DMS53 (cell line): ENCODE measurements at places on chromosomes 5 and 9.

DNA sequence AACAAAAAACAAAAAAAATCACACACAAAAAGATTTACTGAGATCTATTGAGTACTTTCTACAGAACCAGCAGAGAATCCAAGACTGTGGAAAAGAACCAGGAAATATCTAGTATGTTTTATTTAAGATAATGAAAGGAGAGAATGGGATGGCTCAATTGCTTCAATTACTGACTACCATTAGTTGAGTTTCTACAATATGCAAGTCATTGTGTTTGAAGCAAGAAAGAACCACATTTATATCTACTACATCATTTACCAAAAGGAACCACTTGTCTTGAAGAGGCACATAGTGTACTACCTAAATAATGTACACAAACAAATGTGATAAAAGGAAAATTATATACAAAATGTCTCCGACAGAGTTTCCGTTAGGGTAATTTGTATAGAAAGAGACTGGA is 325.9 kb upstream of the TNC start:
- no peak for DNase-seq

GRCh38 chr9:82764061-82764668 is 298.8 kb downstream of the RASEF start:
- DNase-seq = no peak

- no peak for DNase-seq
These were observed 17.8 kb downstream of the ATP6V0E1 start for GRCh38 chr5:173001229-173001841.

DNA sequence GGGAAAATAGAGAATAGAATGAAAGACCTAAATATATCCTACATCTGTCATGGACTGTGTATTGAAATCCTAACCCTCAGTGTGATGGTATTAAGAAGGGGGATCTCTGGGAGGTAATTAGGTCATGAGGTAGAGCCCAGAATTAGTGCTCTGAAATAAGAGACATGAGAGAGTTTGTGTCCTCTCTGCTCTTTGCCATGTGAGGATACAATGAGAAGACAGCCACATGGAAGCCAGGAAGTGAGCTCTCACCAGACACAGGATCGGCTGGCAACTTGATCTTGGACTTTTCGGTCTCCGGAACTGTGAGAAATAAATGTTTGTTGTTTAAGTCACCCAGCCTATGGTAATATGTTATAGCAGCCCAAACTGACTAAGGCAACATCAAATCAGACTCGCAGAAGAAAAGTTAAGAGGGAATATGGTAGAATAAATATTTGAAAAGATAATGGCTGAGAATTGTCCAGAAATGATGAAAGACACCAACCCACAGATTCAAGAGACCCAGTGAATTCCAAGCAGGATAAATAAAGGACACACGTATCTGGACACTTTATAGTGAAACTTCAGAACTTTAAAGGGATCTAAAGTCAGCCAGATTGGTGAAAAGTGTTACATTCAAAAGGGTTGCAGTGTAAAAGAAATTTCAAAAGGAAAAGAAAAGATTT is 12.7 kb upstream of the SLC36A1 start:
- DNase-seq = no peak

- DNase-seq = no peak
These were observed 171.4 kb downstream of the SGCD start for GRCh38 chr5:156498226-156498980.

GRCh38 chr5:73922224-73922623 is 296.2 kb downstream of the ARHGEF28 start:
- DNase-seq = no peak

DNA sequence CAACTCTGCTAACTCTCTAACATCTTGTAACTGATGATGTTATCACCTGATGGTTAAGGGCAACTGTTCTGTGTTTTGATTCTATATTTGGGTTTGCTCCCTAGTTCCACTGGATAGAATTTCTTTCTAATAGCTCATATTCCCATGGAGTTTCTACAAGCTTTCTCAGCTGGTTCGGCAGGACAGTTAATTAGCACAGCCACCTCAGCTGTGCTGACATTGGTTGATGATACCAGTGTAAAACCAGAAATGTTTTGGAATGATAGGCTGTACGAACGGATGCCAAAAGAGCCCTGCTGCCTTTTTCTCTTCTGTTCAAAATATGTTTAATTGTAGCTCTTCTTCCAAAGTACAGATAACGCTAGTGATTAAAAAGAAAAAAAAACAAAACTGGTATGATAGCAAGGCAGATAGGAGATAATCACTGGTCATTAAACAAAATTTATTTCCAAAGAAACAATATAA is 440.5 kb upstream of the ZNF608 start:
- DNase-seq = no peak

- DNase-seq = no peak
These were observed 356.2 kb upstream of the CD180 start for GRCh38 chr5:67552773-67553172.

- DNase-seq = no peak
These were observed 52.2 kb upstream of the CKMT2 start for GRCh38 chr5:81180780-81181460.

- no peak for DNase-seq
These were observed 462.9 kb downstream of the CDK5RAP2 start for GRCh38 chr9:120117081-120117480.

GRCh38 chr5:72356361-72356760 is 36.2 kb downstream of the PTCD2 start:
- DNase-seq = no peak

- DNase-seq = peak; percentile 3
These were observed 81.8 kb upstream of the FANCC start for GRCh38 chr9:95399261-95399660.

- DNase-seq = peak; percentile 81
These were observed 303.0 kb upstream of the PDE4D start for GRCh38 chr5:60196385-60197113.

GRCh38 chr9:126750941-126751725 is 53.7 kb upstream of the ZBTB43 start:
- no peak for DNase-seq

DNA sequence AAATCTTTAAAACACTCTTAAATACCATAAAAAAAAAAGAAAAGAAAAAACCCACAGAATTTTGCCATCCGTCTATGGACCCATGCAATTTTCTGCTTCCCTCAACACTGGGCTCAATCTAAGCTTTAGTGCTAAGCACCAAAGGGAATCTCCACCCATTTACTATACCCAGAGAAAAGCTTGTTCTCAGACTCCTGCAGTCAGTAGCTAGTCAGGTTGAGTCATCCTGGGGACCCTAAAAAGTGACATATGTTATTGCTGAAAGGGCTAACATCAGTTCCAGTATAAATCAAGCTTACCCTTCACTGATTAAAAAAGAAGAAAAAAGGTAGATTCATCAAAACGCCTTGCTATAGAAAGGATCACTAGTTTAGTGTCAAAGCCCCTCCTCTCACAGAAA is 177.6 kb downstream of the MUSK start:
- DNase-seq = no peak

DNA sequence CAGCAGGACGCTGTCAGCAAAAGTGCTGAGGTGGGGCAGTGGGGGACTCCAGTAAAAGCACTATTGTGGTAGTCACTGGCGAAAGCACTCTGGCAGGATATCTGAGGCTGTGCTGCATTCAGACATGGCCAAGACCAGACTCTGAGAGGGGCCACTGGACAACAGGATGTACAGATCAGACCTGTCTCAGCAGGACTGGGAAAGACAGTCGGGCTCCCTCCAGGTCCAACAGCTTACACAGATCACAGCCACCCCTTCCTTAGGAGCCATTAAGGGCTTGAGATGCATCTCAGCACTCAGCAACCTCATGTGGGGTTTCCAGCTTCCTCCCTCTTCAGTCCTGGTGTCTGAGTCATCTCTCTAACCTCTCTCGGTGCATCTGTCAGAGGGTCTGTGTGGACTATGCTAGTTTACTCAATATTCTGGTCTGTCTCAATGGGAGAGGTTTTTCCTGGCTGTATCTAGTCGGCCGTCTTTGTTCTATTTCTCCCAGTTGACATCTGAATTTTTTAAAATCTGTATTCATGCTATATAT is 154.5 kb downstream of the CWC27 start:
- DNase-seq = no peak
